ENCODE measurements at places on chromosomes 5 and 9.

DNA sequence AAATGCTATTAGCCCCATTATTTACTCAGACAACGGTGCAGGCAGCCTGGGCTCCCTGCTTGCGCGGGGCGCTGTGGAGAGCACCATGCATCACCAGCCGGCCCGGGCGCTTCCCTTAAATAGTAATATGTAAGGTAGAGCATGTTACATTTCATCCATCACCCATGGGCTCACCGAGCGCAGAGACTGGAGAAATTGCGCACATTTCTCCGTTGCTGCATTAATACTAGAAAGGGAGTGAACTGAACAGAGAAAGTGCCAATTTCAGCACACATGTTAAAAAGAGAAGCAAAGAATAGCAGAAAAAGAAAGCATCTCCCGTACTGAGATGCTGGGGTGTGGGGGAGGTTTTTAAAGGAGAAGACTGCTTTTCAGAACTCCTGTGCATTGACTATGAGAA, 400.3 kb downstream of the ZSWIM6 start:
- H3K4me1 ChIP-seq, result no peaks in the 10 kb centered on the region
- no peak overlapping the region for H3K4me3 ChIP-seq
- no peaks in the 10 kb centered on the region for H3K36me3 ChIP-seq
- H3K27me3 ChIP-seq, result peaks cover 3% of the 10 kb centered on the region

DNA sequence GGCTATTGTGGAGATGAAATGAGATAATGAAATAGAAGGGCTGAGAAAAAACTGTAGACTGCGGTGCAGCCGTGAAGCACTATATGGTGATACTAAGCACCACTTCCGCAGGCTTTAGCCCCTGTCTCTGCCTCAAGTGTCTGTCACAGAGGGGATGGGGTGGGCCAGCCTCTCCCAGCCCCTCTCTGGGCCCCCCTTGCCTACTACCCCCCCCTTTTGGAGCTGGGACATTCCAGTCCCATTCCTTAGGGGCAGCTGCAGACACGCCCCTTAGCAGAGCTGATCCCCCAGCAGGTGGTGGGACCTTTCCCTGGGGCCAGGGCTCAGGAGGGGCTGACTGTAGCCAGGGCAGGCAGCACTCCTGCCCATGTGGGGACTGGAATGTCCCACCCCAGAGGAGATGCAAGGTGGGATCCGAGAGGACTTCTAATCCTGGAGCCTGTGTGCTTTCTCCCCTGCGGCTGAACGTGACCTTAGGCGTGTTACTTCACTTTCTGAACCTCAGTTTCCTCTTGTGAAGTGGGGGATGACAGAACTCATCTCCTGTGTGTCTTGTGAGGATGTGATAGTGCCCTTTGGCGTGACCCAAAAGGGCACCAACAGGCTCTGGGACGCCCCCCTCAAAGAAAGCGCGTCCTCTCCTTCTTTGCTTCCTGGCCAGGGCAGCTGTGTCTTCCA, 1.9 kb downstream of the N4BP3 start:
- no peaks in the 10 kb centered on the region for H3K36me3 ChIP-seq
- H3K27me3 ChIP-seq, result no peaks in the 10 kb centered on the region
- no peaks in the 10 kb centered on the region for H3K4me1 ChIP-seq
- H3K4me3 ChIP-seq, result no peak overlapping the region

DNA sequence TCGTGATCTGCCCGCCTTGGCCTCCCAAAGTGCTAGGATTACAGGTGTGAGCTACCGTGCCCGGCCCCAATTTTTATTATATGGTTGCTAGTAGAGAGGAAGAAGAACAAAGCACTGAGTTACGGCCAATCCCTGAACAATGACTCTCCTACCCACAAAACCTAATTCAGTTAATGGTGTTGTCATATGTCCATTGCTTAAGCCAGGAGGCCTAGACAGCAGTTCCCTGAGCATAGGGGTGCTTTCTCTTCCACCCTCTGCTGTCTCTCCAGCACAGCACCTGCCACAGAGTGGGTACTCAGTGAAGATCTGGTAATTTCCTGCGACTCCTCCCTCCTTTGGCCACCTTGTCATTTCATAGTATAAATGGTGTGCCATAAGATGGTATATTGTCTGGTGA, 21.4 kb upstream of the LTC4S start:
- H3K27ac ChIP-seq, result no peak overlapping the region
- H3K4me3 ChIP-seq, result no peak overlapping the region
- H3K4me1 ChIP-seq, result no peaks in the 10 kb centered on the region
- peaks cover 97% of the 10 kb centered on the region for H3K36me3 ChIP-seq
- H3K27me3 ChIP-seq, result no peaks in the 10 kb centered on the region
- DNase-seq, result no peak

GRCh38 chr5:65924366-65925043, 1.9 kb upstream of the ERBIN start:
- H3K27me3 ChIP-seq, result no peaks in the 10 kb centered on the region
- DNase-seq, result no peak
- peaks cover 14% of the 10 kb centered on the region for H3K4me1 ChIP-seq

DNA sequence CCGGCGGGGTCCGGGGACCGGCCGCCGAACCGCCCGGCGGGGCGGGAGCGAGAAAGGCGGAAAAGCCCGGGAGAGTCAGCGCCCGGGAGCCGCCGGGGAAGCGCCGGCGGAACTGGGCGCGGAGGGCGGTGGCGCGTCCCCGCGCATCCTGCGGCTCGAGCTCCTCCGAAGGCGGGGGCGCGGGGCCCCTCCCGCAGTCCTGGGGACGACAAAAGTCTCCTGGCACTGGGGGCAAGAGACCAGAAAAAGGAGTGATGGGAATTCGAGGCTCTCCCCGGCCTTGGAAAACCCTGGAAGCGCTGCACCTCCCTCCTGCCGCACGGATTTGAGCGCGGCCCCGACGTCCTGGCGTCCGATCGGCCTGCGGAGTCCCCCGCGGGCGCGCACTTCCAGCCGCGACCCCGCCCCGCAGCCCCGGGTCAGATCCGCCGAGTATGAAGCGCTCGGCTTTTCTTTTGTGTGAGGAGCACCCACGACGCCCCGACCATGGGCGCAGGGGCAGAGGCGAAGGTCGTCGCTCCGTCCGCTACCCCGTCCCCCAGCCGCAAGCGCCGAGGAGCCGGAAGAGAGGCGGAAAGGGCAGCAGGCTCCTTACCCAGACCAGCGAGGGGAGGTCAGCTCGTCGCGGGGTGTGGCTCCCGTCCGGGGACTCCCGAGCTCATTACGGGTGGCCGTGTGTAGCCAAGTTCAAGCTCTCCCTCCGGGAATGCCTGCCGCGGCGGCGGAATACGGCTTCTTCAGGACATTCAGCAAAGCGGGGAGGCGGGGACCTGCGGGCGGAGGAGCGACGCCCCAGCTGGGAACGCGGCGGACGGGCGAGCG, at the start of gene EPB41L4A:
TSS of gene EPB41L4A (minus strand) at position 114 of the 822 bp plus-strand sequence. CDS start 238 bp downstream, outside the sequence.
- H3K27me3 ChIP-seq, result peaks cover 31% of the 10 kb centered on the region
- H3K27ac ChIP-seq, result peak within 1 kb of the TSS; percentile 0
- H3K4me1 ChIP-seq, result no peaks in the 10 kb centered on the region
- DNase-seq, result peak; percentile 77
- H3K36me3 ChIP-seq, result no peaks in the 10 kb centered on the region
- peak within 1 kb of the TSS; percentile 61 for H3K4me3 ChIP-seq

GRCh38 chr9:121133104-121133816, 58.5 kb downstream of the CNTRL start:
- DNase-seq, result peak; percentile 65
- H3K27me3 ChIP-seq, result no peaks in the 10 kb centered on the region
- peaks cover 14% of the 10 kb centered on the region for H3K4me1 ChIP-seq
- H3K27ac ChIP-seq, result no peak overlapping the region

DNA sequence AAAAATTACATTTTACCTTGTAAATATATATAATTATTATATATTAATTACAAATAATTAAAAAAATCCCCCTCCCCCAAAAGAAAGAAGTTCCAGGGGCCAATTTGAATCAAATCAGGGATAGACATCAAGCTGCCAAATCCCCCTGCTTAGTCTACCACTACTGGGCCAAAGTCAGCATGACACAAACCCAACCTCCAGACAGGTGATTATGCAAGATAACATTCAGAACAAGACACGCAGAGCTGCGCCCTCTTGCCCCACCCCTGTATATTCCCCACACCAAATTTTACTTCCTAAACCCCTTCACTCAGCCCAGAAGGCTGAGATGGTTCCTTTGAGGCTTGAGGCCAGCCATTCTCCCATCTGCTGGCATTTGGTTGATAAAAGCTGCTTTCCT, 2059.1 kb upstream of the CDH6 start:
- no peaks in the 10 kb centered on the region for H3K27me3 ChIP-seq
- H3K36me3 ChIP-seq, result no peaks in the 10 kb centered on the region
- H3K27ac ChIP-seq, result no peak overlapping the region
- H3K4me3 ChIP-seq, result no peak overlapping the region

DNA sequence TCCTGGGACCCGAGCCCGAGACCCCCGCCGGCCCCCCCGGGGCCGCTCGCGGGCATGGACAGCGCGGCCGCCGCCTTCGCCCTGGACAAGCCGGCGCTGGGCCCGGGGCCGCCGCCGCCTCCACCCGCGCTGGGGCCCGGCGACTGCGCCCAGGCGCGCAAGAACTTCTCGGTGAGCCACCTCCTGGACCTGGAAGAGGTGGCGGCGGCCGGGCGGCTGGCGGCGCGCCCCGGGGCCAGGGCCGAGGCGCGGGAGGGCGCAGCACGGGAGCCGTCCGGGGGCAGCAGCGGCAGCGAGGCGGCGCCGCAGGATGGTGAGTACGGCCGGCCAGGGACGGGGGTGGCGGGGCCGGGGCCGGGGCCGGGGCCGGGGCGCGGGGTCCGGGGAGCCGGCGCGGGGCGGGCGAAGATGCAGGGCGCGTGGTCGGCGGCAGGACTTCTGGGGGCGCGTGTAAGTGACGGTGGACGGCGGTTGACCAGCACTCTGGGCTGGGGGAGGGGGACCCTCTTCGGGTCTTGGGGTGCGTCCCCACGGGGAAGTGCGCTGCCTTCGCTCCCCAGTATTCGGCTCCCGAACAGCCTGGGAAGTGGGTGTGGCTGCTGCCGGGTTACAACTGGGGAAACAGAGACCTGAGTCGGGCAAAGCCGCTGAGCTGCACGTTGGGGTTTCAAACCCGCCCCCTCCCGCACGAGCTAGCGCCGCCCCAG, 520 bp downstream of the PRRX2 start:
- H3K36me3 ChIP-seq, result no peaks in the 10 kb centered on the region
- H3K27me3 ChIP-seq, result peaks cover 16% of the 10 kb centered on the region
- no peak for DNase-seq
- H3K4me1 ChIP-seq, result no peaks in the 10 kb centered on the region

DNA sequence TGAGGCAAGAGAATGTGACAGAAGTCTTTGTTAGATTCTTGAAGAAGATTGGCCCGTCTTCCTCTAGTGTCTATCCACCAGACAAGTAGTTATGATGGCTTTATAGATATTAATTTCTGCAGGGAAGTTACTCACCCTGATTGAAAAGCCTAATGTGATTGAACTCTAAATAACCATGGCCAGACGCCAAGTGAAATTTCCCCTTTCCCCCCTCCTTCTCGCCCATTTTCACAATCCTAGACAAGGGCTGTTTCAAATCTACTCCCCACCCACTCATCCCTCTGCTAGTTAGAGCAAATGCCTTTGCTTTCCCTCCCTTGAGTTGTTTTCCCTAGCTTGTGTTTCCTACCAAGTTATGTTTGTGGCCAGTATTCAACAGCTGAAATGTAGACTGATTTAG, 182.5 kb downstream of the TMEM167A start:
- no peaks in the 10 kb centered on the region for H3K27me3 ChIP-seq
- no peaks in the 10 kb centered on the region for H3K4me1 ChIP-seq

DNA sequence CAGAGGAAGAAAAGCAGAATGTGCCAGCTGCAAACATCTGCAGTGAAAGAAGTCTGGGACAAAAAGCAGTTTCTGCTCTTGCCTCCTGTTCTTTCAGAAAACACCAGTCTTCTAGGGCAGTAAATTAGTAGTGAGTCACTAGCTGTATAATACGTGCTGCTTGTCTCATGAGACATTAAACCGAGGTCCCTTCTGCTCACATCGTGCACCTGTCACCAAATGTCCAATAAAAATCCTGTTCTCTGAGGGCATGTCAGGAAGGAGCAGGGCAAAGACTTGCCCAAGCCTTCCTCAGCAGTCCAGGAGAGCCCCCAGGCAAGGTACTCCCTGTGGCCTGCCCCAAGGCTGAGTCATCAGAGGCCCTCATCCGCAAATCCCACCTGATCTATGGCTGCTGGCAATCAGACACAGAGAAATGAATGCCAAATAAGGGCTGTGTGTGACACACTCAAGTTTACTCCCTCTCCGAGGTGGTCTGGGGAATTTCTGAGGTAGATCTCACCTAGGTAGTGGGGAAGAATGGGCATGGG, 255.3 kb upstream of the SMARCA2 start:
- no peaks in the 10 kb centered on the region for H3K36me3 ChIP-seq
- H3K27me3 ChIP-seq, result no peaks in the 10 kb centered on the region
- no peak overlapping the region for H3K4me3 ChIP-seq
- no peaks in the 10 kb centered on the region for H3K4me1 ChIP-seq
- DNase-seq, result no peak

DNA sequence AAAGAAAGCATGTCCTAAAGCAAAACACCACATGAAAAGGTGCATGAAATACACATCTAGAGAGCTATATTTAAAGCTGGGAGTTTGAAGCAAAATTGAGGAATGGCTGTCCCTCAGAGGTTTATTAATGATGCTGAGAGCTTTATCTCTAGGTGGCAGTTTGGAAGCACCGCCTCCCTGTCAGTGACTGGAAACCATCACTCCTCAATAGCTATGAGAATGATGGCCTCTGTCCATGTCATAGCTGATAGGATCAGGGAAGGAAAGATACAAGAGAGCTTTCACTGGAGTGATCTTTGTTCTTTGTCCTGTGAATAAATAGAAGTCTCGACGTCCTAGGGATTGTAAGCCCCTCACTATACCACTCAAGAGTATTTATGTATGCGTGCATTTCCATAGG, 110.5 kb downstream of the NUDT12 start:
- no peak overlapping the region for H3K27ac ChIP-seq
- H3K4me3 ChIP-seq, result no peak overlapping the region
- H3K36me3 ChIP-seq, result no peaks in the 10 kb centered on the region
- no peak for DNase-seq
- H3K4me1 ChIP-seq, result peaks cover 10% of the 10 kb centered on the region
- H3K27me3 ChIP-seq, result no peaks in the 10 kb centered on the region

DNA sequence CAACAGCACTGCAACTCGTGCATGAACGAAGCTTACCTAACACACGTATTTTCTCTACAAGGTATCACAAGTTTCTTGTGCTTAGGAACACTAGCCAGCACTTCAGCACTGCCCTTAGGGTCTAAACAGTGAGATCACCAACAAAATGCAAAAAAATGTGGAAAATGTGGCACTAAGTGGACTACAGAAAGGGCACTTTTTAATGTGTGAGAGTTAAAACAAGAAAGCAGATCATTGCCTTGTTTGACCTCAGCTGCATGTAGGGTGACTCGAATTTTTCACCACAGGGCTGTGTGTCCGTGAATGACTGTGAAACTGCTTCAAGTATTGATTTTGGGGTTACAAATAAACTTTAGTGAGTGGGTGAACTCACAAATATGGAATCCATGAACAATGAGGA, 90.5 kb downstream of the MARCHF3 start:
- no peaks in the 10 kb centered on the region for H3K27me3 ChIP-seq
- H3K36me3 ChIP-seq, result no peaks in the 10 kb centered on the region
- no peak overlapping the region for H3K4me3 ChIP-seq
- no peak for DNase-seq

DNA sequence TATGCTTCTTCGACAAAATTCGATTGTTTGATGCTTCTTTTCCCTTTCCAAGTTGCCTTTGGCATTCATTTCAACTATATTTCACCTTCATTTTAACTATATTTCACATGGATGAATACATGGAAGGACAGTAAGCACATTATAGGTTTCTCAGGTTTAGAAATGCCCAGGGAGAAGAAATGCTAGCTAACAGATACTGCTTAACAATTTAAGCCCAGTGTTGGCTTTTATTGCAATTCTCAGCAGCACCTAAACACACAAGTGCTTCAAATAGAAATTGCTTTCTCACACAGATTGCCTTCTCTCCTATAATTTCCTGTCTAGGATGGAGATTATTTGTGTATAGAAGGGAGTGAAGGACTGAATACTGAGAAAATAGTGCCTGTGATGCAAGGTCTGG, 30.2 kb upstream of the SMC5 start:
- H3K27me3 ChIP-seq, result no peaks in the 10 kb centered on the region
- H3K36me3 ChIP-seq, result no peaks in the 10 kb centered on the region
- H3K4me1 ChIP-seq, result no peaks in the 10 kb centered on the region
- H3K27ac ChIP-seq, result no peak overlapping the region
- H3K4me3 ChIP-seq, result no peak overlapping the region

Measured in RWPE2 (cell line).